NCI-H1092 (cell line): ENCODE measurements at places on chromosomes 16 and 17.
A peak's percentile ranks its signal among the peaks of the same experiment; 100 is the strongest.

DNA sequence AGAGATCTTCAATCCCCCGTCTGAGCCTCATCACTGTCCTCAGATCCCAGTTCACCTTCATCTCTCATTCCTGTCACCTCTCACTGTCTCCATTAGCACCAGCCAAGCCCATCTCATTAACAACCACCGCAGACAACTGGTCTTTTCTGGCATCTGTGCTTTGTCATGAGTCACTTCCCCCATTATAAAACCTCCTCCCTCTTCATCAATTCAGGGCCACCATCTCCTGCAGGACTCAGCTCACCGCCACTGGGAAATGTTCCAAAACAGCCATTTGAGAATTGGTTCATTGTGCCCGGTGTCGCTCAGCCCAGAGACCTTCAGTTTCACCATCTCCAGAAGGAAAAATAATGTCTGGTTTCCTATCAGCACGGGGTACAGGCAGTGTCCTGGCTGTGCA is 56.9 kb upstream of the TEKT3 start:
- DNase-seq = peak; percentile 48

DNA sequence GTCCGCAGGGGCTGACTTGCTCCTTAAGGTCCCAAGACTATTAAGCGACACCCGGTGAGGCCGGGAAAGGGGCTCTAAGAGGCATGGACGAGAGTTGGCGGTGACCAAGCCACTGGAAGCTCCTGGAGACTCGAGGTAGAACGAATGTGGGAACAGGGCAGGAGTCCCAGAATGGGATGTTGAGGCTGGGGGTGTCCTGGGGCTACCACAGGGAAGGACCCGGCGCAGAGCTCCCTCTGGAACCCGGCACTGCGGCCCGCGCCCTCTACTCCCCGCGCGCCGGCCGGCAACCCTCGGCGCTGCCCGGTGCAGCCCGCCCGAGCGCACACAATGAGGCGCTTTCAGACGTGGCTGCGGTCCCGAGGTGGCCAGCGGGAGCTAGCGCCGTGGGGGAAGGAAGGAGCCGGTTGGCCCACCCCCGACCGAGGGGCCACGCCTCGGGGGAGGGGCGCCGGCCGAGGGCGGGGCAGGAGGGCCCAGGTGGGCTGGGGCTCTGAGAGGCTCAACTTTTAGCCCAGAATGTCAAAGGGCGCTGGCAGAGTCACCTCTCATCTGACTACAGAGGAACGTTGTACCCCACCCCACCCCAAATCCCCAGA is at the start of gene CHST6:
TSS of gene CHST6 (minus strand) at position 366 of the 599 bp plus-strand sequence. CDS start 15,613 bp downstream, outside the sequence.
- DNase-seq = no peak

DNA sequence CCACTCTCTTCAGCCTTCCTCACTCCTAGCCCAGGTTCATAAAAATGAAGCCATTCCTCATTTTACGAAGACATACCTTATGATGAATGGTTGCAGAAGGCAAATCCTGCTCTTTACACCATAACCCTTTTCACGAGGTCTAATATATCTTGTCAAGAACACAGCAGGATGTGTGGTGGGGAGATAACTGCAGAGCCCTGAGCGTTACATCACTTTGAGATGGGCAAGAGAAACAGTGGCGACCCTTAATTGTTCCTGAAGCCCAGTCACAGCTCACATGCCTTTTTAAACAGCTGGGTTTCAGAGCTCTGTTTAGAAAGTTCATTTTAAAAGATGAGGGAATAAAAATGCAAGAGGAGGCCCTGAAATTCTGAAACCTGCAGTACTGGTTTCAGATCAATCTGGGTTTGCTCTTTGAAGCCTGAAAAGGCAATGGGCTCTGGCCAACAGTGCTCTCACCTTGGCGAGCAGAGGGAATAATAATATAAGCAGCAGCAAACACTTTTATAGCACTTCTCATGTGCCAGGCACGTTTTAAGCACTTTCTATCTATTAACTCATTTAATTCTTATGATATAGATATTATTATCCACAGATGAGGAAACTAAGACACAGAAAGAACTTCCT is 2.9 kb downstream of the FAM117A start:
- no peak for DNase-seq

- no peak for DNase-seq
Measured at GRCh38 chr17:38330941-38331411, 12.8 kb downstream of the GPR179 start.

DNA sequence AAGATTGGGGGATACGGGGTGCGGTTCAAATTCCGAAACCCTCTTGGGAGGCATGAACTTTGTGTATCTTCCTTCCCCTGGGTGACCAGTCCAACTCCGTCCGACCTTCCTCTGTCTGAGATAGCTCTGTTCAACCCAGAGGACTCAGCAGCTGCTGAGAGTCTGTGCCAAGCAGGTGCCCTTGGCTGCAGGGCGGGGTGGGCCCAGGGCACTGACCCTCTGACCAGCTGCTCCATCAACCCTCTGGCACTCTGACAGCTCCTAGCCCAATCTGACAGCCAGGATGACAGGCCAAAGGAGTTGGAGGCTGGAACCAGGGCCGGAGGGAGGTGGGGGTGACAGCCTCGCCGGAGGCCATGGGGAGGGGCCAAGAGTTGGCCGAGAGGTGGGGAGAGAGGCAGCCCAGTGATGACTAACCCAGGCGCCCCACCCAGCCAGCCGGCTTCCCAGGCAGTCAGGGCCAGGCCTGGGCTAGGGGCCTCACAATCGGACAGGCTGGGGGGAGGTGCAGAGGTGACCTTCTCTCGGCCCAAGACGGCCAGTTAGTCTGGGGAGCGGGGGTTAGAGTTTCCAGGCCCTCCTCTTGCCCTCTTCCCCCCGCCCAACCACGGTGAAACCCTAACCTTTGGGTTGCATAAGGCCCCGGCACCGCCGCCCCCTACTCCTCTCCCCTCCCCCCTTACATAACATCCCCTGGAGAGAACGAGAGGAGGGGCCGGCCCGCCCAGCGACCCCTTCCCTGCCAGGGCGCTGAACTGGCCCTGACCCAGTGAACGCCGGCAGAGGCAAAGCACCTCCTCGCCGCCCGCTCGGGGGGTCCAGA is 5.0 kb upstream of the TLCD2 start:
- no peak for DNase-seq

DNA sequence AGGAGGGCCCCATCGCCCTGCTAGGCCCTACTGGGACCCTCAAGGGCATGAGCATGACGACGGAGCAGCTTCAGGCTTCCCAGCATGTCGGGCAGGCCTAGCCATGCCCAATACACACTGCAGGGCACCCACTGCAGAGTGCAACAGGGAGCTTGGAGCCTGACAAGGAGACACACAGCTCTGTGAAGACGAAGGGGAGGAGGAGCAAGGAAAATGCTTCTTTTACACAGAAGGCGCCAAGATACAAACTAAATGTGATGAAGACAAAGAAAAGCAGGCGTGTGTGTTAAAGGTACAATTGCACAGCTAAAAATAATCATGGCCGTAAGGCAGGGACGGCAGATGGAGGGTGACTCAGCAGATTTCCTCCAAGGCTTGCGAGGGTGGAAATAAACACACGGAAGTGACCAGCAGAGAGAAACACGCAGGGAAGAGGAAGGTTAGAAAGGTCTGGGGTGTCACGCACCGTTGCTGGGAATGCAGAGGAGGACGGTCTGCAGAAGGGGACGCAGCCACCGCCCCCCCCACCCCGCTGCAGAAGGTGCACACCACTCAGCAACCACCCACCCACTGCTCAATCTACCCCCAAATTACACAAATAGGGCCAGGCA is 108.5 kb downstream of the ZNF778 start:
- DNase-seq = no peak

DNA sequence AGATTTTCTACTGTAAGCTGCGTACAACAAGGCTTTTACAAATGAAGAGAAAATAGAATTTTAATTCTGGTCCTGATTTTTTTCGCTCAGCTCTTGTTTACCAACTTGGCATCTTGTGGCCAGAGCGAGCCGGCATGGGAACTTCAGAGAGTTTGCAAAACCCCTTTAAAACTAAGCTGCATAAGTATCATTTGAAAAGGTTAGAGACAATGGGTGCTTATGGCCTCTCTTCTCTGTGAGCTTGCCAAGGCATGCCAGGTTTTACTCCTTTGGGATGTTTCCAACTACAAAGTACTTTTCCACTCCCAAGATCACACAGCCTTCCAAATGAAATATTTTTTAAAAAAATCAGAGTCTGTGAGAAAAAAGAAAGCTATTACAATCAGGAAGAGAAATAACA is 62.4 kb upstream of the FA2H start:
- no peak for DNase-seq

DNA sequence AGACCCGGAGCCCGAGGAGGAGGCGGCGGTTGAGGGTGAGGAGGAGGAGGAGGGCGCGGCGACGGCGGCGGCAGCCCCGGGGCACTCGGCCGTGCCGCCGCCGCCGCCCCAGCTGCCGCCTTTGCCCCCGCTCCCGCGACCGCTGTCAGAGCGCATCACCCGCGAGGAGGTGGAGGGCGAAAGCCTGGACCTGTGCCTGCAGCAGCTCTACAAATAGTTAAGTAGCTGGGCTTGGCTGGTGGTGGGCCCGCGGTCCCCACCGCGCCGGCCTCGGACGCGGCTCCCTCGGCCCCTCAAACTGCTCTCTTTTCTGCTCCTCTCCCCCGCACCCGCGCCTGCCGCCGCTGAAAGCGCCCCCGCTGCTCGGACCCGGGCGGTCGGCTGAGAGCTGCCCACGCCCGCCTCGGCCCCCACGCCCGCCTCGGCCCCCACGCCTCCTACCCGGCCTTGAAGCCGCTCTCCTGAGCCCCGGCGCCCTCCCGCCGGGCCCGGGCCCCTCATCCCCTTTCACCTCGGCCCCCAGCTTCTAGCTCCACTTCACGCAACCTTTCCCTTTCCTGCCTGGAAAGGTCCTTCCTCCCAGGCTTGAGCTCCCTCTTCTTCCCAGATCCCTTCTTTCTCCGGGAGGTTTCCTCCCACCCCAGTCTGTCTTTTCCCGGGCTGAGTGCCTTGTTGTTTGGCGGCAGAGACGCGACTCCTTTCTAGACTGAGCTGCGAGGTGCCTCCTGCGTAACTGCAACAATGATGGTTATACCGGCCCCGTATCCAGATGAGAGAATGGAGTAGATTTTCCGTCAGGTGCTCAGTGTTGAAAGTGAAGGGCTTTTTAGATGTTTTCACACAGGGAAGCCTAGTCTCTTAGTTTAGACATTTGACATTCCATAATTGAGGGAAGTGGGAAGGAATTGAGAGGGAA is 850 bp downstream of the PPM1E start:
- DNase-seq = peak; percentile 28

DNA sequence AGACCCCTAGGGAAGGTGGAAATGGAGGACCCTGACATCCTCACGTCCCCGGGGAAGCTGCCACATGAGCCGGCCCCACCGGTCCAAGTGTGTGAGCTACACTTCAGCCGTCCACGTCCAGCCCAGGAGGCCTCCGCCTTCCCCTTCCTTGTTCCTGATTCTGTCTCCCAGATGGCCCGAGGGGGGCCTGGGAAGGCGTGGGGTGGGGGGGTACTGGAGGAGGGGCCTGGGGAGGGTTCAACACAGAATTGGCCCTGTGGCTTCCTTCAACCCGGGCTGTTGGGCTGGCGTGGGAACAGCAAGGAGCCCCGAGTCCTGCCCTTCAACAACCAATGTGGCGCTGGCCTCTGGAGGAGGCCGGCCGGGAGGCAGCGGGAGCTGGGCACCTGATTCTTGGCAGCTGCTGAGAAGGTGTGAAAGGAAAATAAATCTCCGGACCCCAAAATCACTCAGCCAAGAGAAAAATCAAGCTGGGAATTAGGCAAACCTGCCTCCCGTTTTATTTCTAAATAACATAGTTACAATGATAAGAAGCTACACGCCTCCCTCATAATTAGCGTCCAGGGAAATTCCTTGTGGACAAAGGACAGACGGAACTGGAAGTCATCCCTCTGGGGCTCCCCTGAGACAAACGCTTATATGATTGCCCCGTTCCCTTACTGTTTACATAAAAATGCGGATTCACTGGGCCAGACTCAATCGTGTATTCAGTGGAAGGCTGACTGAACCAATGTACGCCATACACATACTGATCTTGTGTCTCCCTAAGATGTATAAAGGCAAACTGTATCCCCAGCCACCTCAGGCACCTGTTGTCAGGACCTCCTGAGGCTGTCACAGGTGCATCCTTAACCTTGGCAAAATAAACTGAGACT is 1.8 kb upstream of the APRT start:
- DNase-seq = no peak

GRCh38 chr17:83186226-83186625 is 106.8 kb downstream of the METRNL start:
- no peak for DNase-seq

GRCh38 chr16:29824589-29825144 is 4.4 kb downstream of the MVP start:
- no peak for DNase-seq

DNA sequence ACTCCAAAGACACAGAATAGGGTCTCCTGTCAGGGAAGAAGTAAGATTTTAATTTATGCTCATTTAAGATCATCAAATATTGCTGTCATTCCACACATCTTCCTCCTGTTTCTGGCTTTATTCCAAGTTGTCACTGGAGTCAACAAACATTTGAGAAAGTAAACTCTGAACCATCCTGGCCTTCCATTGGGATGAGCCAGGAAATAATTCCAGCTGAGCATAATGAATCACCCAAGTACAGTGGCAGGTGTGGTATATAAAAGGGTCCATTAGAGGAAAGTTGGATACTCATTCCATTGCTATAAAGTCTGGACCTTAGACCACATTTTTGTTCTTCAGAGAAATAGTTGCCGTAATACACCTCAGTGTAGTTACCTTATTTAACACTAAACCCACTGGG is 246.1 kb downstream of the SLC39A11 start:
- no peak for DNase-seq

DNA sequence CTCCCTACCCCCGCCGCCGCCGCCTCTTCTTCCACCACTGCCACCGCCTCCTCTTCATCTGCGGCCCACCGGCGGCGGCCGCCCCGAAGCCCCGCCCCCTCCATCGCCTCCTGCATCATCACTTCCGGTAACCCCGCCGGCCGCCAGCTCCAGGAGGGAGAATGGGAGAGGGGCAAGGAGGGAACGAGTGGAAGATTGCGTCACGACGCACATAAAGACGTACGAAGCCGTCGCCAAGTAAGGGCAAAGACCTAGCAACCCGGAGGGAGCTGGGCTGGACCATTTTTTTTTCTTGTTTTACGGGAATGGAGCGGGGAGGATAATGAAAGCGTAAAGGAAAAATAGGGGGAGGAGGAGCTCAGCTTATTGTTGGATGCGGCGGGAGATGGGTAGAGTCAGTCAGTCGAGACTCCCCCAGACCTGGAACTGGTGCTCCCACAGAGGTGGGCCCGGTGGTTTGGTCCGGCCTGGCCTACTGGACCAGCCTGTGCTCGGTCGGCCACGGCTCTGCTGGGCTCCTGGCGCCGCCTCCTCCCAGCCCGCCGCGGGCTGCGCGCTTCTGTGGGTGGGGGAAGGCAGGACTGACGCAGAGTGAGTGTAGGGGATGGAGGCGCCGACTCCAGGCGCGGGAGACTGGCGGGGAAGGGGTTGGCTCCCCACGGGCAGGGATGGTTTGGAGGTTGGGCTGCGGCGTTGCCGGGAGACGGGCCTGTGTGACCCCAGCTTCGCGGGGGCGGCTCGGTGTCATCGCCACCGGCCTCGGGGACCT is at the start of the genes DCUN1D3 and LYRM1:
TSS of gene DCUN1D3 (minus strand) at position 60 of the 769 bp plus-strand sequence. CDS start 37,820 bp downstream, outside the sequence.
TSS of gene LYRM1 (plus strand) at position 473 of the 769 bp plus-strand sequence. CDS start 14,785 bp downstream, outside the sequence.
- peak; percentile 98 for DNase-seq
